ENCODE measurements at places on chromosomes 16 and 17.
A peak's percentile ranks its signal among the peaks of the same experiment; 100 is the strongest.

DNA sequence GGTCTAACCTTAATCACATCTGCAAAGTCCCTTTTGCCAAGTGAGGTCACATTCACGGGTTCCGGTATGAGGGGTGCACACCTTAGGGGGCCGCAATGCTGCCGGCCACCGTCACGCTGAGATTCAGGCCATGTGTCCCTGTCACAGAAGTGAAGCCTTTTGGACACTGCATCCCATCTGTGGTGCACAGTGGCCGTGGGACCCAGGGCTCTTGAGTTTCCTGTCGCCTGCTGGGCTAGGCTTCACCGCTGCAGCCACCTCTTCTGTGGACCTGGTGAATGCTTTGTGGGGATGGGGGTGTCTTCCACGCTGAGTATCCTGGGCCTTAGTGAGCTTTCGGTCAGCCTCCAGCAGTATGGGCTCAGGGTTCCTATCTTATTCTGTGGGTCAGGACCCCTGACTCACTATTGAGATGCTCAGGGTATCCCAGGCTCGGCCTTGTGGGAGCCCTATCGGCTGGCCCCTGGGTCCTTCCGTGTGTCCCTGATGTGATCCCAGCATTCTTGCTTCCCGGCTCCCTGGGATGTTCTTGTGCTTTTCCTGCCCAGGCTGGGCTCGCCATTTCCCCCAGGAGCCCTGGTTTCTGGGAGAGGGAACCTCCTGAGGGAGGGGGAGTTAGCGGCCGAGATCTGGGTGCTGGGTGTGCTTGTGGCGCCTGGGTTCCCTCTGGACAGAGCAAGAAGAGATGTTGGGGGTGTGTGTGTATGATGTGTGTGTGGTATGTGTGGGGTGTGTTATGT is 4.9 kb upstream of the SLC38A10 start:
- DNase-seq, result no peak

DNA sequence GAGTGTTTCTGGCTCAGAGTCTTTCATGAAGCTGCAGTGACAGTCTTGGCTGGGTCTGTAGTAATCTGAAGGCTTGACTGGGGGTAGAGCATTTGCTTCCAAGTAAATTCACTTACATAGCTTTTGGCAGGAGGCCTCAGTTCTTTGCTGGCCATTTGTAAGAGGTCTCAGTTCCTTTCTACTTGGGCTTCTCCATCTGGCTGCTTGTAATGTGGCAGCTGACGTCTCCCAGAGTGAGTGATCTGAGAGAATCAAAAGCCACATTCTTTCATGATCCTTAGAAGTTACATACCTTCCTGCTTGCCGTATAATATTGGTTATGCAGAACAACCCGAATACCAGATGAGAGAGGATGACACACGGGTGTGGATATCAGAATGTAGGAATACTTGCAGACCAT is 39.8 kb downstream of the NF1 start:
- DNase-seq, result no peak

GRCh38 chr16:61726125-61726524 is 310.1 kb downstream of the CDH8 start:
- no peak for DNase-seq

DNA sequence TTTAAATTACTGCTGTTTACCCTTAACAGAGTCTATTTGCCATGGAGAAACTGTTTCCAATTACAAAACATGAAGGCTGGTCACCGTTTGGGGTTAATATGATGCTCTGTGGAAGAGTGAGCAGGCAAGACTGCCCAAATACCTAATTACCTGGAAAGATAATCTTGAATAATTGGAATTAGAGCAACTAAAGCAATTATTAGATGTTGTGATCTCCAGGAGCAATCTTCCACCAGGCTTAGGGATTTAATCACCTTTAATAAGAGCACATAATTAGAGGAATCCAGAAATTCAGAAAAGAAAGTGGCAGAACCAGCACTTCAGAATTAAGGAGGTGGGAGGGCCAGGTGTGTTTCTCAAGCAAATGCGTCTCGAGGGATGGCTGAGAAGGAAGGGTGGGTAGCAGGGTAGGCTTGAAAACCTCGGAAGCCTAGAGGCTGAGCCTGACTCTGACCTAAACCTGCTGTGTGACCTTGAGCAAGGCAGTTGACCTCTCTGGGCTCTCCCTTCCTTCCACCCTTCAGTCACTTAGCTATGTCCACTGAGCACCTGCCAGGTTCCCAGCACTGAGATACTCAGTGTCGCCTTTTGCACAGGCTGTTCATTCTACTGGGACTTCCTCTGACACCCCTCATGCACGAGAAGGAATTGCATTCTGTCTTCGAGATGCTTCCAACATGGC is 113.2 kb downstream of the GSG1L start:
- no peak for DNase-seq

GRCh38 chr16:24477492-24477891 is 61.9 kb upstream of the RBBP6 start:
- DNase-seq, result no peak

DNA sequence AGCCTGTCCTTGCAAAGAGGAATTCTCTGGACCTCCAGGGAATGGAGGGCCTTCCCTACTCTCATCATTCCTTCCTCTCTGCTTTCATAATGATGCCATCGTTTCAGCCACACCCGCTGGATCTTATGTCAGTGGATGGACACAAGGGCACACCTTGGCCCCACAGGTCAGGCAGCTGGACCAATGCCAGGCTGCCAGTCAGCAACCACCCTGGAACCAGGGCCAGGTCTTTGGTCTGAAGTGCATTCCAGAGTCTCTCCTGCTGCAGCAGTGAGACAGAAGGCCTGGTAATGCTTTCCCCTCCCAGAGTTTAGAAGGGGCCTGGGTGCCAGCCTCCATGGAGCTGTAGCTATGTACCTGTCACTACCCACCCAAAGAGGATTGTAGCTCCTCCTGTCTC is 7.4 kb downstream of the C1QL1 start:
- DNase-seq, result no peak

DNA sequence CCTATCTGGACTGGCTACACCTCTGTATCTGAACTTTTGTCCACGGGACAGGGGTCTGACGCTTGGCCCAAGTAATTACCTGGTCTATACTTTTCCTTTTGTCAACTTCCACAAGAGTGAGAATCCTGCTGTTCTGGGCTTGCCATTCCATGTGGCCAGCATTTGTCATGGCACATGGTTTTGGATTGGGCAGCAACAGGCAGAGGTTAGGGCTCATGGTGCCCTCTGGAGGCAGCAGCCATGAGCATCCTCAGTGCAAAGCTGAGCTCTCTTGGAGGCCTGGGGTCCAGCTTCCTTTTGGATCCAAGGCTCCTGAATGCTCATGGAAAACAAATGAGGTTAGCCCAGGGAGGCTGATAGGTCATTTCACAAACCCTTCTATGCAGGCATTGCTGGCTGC is 7.5 kb upstream of the EDC4 start:
- DNase-seq, result no peak

DNA sequence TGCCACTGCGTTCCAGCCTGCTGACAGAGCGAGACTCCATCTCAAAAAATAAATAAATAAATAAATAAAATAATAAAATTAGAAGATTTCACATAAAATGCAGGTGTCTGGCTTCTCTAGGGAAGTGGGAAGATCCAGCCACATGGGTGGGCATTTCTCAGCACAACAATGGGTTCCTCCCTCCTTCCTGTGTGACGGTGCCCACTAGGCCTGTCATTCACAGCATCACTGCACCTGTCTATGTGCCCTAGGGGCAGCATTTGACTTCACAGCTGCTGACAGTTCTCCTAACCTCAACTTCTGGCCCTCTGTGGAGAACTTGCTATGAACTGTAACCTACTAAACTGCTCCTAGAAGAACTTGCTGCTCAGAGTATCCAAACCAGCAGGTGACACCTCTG is 3.0 kb downstream of the ABHD15 start:
- no peak for DNase-seq

- DNase-seq, result no peak
Measured at GRCh38 chr16:82340531-82340930, 170.5 kb upstream of the MPHOSPH6 start.

GRCh38 chr16:78866521-78866920 is 734.0 kb downstream of the MAF start:
- no peak for DNase-seq

DNA sequence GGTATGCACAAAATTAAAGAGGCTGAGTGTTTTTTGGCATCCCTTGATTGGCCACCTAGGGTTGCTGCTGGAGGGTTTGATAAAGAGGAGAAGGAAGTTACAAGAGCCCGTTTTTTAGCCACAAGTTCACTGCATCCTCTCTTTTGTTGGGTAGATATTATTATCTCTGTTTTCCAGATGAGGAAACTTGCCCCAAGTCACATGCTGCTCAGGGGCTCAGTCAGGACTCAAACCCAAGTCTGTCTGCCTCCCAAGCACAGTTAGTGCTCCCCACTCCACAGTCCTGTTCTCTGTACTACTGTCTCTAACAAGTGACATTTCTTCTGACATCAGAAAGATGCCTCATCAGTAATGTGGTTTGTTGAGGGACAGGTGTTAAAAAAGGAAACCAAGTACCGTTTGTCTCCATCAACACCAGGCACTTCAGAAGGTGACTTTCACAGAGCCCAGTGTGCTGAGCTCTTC is 1.4 kb downstream of the NT5M start:
- DNase-seq, result no peak

- no peak for DNase-seq
Measured at GRCh38 chr17:7838090-7839075, 4.4 kb downstream of the KDM6B start.

GRCh38 chr17:30347488-30347887 is 13.6 kb upstream of the TMIGD1 start:
- no peak for DNase-seq

DNA sequence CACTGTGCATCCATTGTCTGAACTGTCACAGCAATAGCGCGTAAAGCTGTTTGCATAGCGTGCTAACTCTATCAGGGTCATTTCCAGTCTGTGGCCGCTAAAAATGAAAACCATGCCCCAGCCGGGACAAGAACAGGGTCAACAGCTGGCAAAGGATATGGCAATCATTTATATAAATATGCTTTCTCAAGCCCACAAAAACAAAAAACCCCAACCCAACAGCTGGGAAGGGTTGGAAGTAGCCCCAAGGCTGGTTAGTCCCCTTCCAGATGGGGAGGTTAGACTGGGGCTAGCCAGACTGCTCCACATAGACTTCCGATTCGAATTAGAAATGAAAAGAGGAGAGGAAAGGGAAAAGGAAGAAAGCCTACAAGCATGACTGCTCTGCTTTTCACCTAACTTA is 203.3 kb upstream of the TBX2 start:
- DNase-seq, result no peak

DNA sequence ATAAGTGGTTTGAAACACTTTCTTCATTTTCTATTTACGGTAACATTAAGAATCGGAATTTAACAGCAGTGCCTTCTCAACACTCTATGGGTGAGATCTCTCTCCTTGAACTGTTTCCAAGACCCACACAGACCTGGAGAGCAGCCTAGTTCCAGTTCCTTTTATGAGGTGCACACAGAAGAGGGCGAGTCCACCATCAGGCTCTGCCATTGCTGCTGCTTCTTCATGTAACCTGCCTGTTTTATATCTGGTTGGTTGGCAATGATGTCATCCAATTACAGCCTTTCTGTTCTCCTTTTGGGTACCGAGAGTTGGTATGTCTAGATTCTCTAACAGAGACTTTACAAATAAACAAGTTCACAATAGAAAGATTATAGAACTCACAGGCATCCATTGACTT is 225.7 kb downstream of the UTP18 start:
- no peak for DNase-seq

DNA sequence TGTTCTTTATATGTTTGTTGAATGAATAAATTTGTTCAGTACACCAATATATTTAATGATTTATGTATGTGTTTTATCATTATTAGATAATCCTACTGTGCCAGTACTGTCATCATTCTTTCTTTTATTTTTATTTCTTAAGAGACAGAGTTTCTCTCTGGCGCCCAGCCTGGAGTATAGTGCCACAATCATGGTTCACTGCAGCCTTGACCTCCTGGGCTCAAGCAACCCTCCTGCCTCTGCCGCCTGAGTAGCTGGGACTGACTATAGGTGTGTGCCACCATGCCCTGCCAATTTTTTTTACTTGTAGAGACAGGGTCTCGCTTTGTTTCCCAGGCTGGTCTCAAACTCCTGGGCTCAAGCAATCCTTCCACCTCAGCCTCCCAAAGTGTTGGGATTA is 41.8 kb downstream of the PAFAH1B1 start:
- DNase-seq, result no peak

GRCh38 chr17:69246726-69247375 is 18.2 kb upstream of the ABCA10 start:
- peak; percentile 8 for DNase-seq

DNA sequence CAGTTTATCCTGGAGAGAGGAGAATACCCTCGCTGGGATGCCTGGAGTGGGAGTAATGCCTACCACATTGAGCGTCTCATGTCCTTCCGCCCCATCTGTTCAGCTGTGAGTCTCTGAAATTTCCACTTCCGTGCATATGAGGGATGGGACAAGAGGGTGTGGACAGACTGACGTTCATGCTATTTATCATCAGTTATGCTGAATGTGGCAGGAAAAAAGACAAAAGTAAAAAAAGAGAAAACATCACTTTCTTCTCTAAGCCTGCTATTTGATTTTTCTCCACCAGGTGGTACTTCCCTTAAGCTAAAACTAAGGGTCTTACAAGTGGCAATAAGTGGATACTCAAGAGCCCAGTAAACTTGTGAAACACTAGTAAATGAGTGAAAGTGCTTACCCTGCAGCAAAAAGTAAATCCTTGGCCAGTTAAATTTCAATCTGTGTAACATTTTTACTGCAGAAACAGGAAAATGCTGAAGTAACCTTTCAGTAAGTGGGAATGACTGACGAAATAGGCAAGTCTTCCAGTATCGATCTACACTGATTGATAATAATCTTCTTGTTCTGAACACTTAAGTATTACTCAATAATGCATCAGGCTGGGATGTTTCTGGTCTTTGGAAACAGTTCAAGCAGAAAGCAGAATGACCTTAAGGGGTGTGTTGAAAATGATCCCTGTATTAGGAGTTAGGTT is 5.6 kb downstream of the CRYBA1 start:
- DNase-seq, result no peak

DNA sequence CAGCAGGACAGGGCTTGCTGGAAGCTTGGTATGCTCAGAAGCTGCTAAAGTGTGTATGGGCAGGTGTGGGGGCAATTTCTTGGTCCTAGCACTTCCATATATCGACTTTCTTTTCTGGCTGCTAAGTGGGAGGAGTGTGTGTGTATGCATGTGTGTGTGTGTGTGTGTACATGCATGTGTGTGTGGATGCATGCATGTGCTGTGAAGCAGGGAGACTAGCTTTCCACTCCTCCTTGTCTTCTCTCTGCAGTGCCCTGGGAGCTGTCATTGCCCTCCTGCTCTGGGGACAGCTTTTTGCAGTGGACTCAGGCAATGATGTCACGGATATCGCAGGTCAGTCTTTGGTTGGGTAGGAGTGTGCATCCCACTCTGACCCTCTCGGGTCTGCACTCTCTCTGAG is 1.6 kb downstream of the HP start:
- DNase-seq, result no peak

GRCh38 chr16:84223456-84223855 is 16.4 kb downstream of the KCNG4 start:
- no peak for DNase-seq

All from NCI-H345 (cell line).